ENCODE measurements at places on chromosomes 11 and 22.
A peak's percentile ranks its signal among the peaks of the same experiment; 100 is the strongest.

DNA sequence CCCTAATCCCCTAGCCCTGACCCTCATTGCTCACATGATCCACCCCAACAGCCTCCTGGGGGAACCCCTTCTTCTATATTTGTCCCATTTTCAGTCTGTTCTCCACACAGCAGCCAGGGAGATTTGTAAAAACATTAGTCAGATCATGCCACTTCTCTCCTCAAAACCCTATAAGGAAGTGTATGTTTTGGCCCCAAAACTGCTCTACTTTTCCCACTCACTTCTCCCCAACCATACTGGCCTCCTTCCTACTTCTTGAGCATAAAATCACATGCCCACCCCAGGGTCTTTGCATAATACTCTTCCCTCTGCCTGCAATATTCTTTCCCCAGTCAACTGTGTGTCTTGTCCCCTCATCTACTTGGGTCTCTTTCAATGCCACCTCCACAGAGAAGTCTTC is 4.7 kb upstream of the SLC22A12 start:
- no peak for DNase-seq

- no peak for DNase-seq
Observed at GRCh38 chr11:108766596-108767173, 101.8 kb downstream of the DDX10 start.

GRCh38 chr11:4697585-4697984 is at the start of gene OR51E2:
TSS of gene OR51E2 (minus strand) at chr11:4697853. CDS start at chr11:4682711, 15,142 bp downstream.
- DNase-seq: peak; percentile 15

GRCh38 chr22:17110791-17111550 is 10.2 kb downstream of the TMEM121B start:
- DNase-seq: no peak

- DNase-seq: no peak
Observed at GRCh38 chr11:121372028-121372427, 79.5 kb downstream of the SC5D start.

DNA sequence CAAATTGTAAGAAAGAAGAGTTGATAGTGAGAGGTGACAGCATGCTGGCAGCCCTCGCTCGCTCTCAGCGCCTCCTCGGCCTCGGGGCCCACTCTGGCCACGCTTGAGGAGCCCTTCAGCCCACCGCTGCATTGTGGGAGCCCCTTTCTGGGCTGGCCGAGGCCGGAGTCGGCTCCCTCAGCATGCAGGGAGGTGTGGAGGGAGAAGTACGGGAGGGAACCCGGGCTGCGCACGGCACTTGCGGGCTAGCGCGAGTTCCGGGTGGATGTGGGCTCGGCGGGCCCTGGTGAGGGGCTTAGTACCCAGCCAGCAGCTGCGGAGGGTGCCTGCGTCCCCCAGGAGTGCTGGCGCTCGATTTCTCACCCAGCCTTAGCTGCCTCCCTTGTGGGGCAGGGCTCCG is 539.7 kb upstream of the CCDC179 start:
- no peak for DNase-seq

GRCh38 chr11:64059339-64060140 is 23.8 kb downstream of the FLRT1 start:
- DNase-seq: no peak
